Fibroblast of mammary gland (primary cell): ENCODE measurements at places on chromosomes 5 and 9.

- DNase-seq: peak; percentile 47
Observed at GRCh38 chr5:137365126-137365865, 133.8 kb downstream of the SPOCK1 start.

- peak; percentile 30 for DNase-seq
Observed at GRCh38 chr9:104092875-104093600, 1.1 kb upstream of the SMC2 start.

GRCh38 chr5:62312036-62312435, 6.0 kb downstream of the KIF2A start:
- DNase-seq: peak; percentile 33

DNA sequence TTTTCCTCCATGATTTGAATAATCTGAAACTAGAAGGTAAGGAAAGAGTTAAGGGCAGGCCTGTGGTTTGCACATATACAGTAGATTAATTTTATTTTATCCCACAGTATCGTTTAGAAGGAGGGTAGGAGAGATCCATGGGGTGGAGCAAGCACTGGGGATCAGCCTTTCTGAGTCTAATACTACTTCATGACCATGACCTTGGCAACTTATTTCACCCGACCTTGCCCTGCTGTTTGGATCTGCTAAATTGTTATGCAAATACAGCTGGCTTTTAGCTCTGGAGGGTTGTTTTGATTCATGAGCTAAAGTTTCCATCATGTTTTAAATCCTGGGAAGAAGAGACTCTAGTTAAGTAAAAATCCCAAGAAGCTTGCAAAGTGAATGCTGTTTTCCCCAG, 864 bp upstream of the GRIN3A start:
- DNase-seq: no peak

- DNase-seq: no peak
Observed at GRCh38 chr5:179619776-179620175, 3.7 kb downstream of the HNRNPH1 start.

DNA sequence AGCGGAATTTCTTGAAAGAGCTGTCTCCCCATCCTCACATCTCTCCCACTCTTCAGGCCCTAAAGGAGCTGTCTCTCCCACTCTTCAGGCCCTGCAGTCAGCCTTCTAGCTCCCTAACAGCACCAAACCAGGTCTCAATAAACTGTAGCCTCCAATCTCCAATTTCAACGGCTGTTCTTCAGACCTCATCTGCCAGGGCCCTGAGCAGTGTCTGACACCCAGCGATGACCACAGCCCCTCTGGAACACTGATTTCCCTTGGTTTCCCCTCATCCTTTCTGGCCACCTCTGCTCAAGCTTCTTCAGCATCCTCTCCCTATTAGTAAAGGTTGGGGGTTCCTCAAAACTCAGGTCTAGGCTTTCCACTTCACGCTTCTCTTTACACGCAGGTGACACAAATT, 1.6 kb upstream of the P4HA2 start:
- DNase-seq: no peak

GRCh38 chr5:15073453-15073852, 201.9 kb upstream of the ANKH start:
- DNase-seq: no peak

DNA sequence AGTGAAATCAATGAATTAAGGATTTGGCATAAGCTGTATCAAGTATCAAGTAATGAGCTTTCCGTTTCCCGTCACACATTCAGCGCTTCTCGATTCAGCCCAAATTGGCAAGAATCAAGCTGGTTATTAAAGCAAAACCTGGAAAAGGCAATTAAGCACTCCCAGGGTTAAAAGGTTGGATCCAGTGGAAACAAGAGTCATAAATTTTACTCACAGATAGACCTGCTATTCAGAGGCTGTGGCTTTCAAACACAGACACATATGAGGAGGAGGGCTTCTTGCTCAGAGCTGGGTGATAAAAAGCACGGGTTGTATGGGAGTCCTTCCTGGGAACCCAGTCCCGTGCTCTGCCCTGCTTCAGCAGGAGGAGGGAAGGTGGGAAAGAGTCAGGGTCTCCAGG, 112.3 kb upstream of the CXCL14 start:
- DNase-seq: no peak
